Stomach (tissue), 19 donors: ENCODE measurements at places on chromosomes 5 and 9. TPM values are rescaled to one million over a fixed set of nuclear protein-coding genes. Genes with fewer than 3 reads are reported as not detected.

MOB3B gene
- polyA plus RNA-seq = 4.0 TPM

FOXD4L5 gene
- not detected for polyA plus RNA-seq

RNF180 gene
- 1.2 TPM for polyA plus RNA-seq

PRDM9 gene
- polyA plus RNA-seq = not detected

GHR gene
- 2.4 TPM for polyA plus RNA-seq

PRRX2 gene
- 6.7 TPM for polyA plus RNA-seq

ZNF483 gene
- 0.06 TPM for polyA plus RNA-seq

KCNV2 gene
- not detected for polyA plus RNA-seq

PCDHB13 gene
- 0.28 TPM for polyA plus RNA-seq

C9orf153 gene
- polyA plus RNA-seq = not detected
